ENCODE measurements at places on chromosomes 7 and 10.

DNA sequence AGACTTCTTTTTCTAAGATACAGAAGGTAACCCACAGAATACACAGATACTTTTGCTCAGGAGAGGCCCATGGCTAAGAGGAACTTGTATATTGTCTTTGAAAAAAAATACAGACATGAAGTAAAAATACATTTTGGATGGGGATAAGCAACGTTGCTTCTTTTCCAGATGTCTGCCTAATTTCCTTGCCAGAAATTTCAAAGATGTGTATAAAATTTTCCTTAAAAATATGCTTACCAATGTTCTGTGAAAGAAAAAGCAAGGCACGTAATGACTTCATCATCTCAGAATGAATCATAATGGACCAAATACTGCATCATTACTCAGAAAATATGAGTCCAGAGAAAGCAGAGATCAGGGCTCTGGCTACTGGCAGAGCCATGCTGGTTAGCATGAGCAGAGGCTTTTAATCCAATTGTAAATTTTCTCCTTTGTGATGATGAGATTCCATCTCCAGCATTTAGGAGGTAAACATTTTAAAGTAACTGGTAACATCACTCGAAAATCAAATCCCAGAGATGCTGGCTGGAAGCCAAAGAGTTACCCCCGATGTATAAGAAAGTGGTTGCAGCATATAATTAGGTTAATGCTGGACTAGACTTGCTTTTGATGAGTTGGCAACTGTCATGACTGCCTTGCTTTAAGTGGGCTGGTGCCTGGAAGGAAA, 272.5 kb downstream of the SEMA3A start:
- no peak overlapping the region for H3K27ac ChIP-seq
- no peaks in the 10 kb centered on the region for H3K36me3 ChIP-seq
- no peaks in the 10 kb centered on the region for H3K4me1 ChIP-seq

DNA sequence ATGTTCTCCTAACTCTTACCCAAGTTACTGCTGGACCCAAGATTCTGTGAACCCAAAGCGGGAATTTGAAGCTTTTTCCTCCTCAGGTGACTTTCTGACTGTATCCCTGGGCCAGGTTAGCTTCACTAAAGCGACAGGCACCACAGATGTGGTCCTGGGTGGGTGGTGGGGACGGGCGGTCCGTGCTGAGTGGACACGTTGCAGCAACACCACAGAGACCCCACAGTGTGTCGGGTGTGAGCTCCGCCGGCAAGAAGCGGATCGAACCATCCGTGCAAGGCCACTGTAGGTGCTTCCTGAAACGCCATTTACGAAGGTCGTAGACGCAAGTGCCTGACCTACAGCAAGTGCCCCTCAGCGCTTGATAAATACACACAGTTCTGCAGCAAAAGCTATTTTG, 325.9 kb downstream of the ADARB2 start:
- no peaks in the 10 kb centered on the region for H3K4me1 ChIP-seq
- H3K27me3 ChIP-seq: peaks cover 3% of the 10 kb centered on the region
- no peak overlapping the region for H3K27ac ChIP-seq
- H3K36me3 ChIP-seq: no peaks in the 10 kb centered on the region
- H3K4me3 ChIP-seq: no peak overlapping the region

- DNase-seq: peak; percentile 73
- H3K4me3 ChIP-seq: no peak overlapping the region
- H3K4me1 ChIP-seq: no peaks in the 10 kb centered on the region
- H3K27ac ChIP-seq: no peak overlapping the region
These were observed 372.6 kb downstream of the LRMDA start for GRCh38 chr10:75803816-75804552.

DNA sequence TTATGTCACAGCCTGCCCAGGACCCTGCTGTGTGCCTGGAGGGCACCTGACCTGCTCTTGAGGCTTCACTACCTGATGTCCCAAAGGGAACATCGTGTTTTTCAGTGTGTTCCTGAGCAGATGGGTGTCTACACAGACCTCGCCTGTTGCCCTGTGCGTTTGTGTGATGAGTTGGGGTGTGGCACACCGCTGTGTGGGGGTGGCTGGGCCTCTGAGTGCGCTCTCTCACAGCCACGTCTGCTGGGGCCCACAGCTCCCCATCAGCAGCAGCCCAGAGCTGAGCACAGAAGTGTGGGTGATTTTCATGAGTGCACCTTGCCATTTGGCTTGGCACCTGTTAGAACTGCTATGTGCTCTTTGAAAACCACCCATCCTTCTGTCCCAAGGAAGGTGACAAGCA, 121.5 kb downstream of the NKX6-2 start:
- peak; percentile 34 for DNase-seq
- no peaks in the 10 kb centered on the region for H3K36me3 ChIP-seq
- H3K4me3 ChIP-seq: no peak overlapping the region
- no peaks in the 10 kb centered on the region for H3K27me3 ChIP-seq
- no peak overlapping the region for H3K27ac ChIP-seq

GRCh38 chr7:25216837-25217236, 11.4 kb downstream of the NPVF start:
- no peaks in the 10 kb centered on the region for H3K27me3 ChIP-seq
- no peak for DNase-seq
- H3K4me1 ChIP-seq: no peaks in the 10 kb centered on the region
- no peak overlapping the region for H3K27ac ChIP-seq

- no peak overlapping the region for H3K4me3 ChIP-seq
- no peaks in the 10 kb centered on the region for H3K4me1 ChIP-seq
- no peaks in the 10 kb centered on the region for H3K27me3 ChIP-seq
- no peaks in the 10 kb centered on the region for H3K36me3 ChIP-seq
- no peak for DNase-seq
These were observed 58.8 kb upstream of the AGMO start for GRCh38 chr7:15620491-15621185.

- peaks cover under 1% of the 10 kb centered on the region for H3K4me1 ChIP-seq
- H3K27ac ChIP-seq: no peak overlapping the region
- peaks cover 30% of the 10 kb centered on the region for H3K27me3 ChIP-seq
- no peaks in the 10 kb centered on the region for H3K36me3 ChIP-seq
These were observed 10.5 kb upstream of the KCP start for GRCh38 chr7:128920913-128921582.

DNA sequence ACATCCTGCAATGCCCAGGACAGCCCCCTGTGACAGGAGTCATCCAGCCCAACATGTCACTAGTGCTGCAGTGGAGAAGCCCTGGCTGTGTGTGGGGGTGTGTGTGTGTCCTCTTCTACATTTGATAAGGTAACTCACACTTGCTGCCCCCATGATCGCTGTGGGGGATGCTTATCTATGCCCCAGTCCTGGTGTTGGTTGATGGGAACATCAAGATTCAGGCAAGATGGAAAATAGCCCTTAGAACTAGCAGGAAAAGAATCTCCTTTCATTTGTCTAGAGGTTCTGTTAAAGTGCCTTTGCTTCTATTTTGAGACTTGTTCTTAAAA, 52.4 kb downstream of the TCF7L2 start:
- no peak overlapping the region for H3K27ac ChIP-seq
- no peak for DNase-seq
- no peaks in the 10 kb centered on the region for H3K27me3 ChIP-seq
- peaks cover 23% of the 10 kb centered on the region for H3K4me1 ChIP-seq
- H3K4me3 ChIP-seq: no peak overlapping the region
- no peaks in the 10 kb centered on the region for H3K36me3 ChIP-seq

DNA sequence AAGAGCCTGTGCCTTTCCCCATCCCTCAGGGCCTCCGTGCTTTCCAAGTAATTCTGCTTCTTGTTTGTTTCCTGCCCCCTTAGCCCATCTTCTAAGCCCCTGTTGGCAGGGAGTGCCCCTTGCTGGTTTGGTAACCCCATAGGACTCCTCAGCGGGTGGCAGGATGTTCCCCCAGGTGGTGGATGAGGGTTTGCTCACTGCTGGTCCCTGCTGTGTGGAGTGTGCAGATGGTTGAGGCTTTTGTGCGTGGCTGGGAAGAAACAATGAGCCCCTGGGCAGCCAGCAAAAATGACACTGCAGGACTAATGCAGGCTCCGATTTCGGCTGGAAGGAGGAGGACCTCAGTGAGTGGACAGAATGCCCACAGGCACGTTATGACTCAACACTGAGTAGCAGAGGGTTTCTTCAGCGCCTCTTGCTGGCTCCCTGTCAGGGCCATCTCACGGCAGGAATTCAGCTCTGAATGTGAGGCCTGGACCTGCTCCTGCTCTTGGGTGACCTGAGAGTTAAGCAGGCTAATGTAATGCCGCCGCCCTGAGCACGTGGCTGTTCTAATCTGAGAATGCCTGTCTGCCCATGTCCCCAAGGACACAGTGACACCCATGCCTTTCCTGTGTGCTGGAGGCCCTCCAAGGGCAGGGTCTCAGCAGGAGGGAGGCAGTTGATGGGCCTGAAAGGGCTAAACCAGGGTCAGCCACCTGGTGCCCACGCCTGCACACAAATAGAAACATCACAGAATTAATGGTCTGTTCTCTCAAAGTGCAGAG, 16.6 kb downstream of the BAG3 start:
- peak overlapping the region; percentile 53 for H3K4me3 ChIP-seq
- peak; percentile 96 for DNase-seq
- no peaks in the 10 kb centered on the region for H3K27me3 ChIP-seq
- peak overlapping the region; percentile 99 for H3K27ac ChIP-seq
- H3K36me3 ChIP-seq: peaks cover 36% of the 10 kb centered on the region

- no peak overlapping the region for H3K27ac ChIP-seq
- no peaks in the 10 kb centered on the region for H3K36me3 ChIP-seq
- H3K4me1 ChIP-seq: no peaks in the 10 kb centered on the region
- DNase-seq: no peak
These were observed 42.0 kb upstream of the SLC13A1 start for GRCh38 chr7:123241809-123242208.

DNA sequence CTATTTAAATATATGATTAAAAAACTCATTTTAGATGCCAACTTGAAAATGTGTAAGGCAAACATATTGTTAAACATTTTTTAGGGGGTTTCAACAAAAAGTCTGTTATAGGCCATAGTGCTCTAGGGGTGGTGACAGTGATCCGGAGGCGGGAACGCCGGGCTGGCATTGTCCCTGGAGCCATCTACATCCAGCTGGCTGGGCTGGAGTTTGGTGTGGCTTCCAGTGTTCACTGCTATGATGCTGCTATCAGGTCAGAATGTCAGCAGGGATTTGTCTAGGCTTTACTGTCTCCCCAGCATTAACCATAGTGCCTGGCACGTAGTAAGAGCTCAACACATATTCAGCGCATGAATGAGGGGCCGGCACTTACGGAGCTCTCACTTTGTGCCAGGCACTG, 1.9 kb upstream of the SLC18A2 start:
- peaks cover 11% of the 10 kb centered on the region for H3K27me3 ChIP-seq
- H3K27ac ChIP-seq: no peak overlapping the region
- no peaks in the 10 kb centered on the region for H3K4me1 ChIP-seq
- DNase-seq: no peak
- H3K4me3 ChIP-seq: no peak overlapping the region

DNA sequence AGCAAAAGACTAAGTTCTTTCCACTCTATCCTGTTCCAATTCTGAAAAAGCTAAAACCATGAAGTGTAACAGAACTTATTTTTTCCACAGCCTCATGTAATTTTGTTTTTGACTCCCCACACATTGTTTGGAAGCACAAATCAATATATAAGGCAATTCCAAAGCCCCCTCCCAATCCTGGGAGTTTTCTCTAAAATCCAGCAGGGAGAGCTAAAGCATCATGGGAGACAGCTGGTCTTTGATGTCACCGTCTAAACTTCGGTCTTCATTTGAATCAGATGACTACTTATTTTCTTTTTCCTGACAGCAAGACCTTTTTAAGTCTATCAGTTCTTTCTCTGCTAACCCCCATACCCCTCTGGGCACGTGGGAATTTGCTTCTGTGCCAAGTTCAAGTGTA, 33.3 kb upstream of the PON1 start:
- H3K27ac ChIP-seq: no peak overlapping the region
- H3K4me3 ChIP-seq: no peak overlapping the region
- H3K36me3 ChIP-seq: no peaks in the 10 kb centered on the region
- H3K27me3 ChIP-seq: no peaks in the 10 kb centered on the region

DNA sequence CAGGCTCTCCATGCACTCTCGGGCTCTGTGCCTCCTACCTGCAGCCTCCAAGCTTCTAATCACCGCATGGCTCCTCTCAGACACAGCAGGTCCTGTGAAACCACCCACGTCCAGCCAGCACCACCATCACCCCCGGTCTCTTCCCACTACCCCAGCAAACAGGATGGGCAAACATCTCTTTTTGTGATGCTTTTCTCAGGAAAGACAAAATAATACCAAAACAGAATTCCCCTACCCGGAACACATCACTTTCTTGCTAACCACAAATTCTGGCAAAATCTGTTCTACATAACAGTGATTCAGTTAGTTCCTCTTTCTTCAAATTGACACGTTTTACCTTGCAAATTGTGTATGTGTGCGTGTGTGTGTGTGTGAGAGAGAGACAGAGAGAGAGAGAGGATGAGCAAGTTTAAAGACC, 6.5 kb downstream of the SNX8 start:
- DNase-seq: no peak
- no peak overlapping the region for H3K4me3 ChIP-seq
- no peaks in the 10 kb centered on the region for H3K27me3 ChIP-seq
- H3K27ac ChIP-seq: no peak overlapping the region

- no peak overlapping the region for H3K27ac ChIP-seq
- no peaks in the 10 kb centered on the region for H3K27me3 ChIP-seq
- no peak overlapping the region for H3K4me3 ChIP-seq
- no peaks in the 10 kb centered on the region for H3K4me1 ChIP-seq
- no peak for DNase-seq
These were observed 16.3 kb upstream of the CHUK start for GRCh38 chr10:100245484-100246220.

- H3K36me3 ChIP-seq: no peaks in the 10 kb centered on the region
- no peak overlapping the region for H3K27ac ChIP-seq
- H3K4me3 ChIP-seq: no peak overlapping the region
These were observed 120.2 kb upstream of the TNS3 start for GRCh38 chr7:47702080-47702479.

- no peaks in the 10 kb centered on the region for H3K27me3 ChIP-seq
- H3K27ac ChIP-seq: no peak overlapping the region
- no peak for DNase-seq
These were observed 1428.0 kb upstream of the LRRTM3 start for GRCh38 chr10:65497837-65498236.

- H3K27me3 ChIP-seq: no peaks in the 10 kb centered on the region
- no peak for DNase-seq
- peaks cover 9% of the 10 kb centered on the region for H3K4me1 ChIP-seq
- H3K36me3 ChIP-seq: no peaks in the 10 kb centered on the region
These were observed 219.0 kb downstream of the PTEN start for GRCh38 chr10:88082391-88082790.

DNA sequence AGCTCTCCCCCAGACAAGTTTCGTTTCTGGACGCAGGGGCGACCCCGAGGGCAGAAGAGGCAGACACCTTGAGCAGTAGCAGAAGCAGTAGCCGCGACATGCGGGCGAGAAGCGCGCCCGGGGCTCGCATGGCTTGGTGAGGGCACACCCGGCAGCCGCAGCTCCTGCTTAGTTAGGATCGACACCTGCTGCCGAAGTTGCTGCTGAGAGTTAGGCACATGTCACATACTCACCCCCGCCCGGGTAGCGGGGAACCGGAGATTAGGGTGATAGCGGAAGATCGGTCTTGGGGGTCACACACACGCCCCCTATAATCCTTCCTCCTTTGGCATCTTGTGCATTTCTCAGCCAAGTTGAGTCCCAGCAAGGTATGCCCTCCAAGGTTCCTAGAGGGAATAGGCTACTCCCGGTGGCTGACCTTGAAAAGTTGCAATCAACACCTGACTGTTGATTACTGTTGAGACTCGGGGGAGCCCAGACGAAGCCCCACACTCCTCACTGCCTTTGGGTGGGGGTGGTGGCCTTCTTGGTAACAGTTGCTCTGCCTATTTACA, 668 bp downstream of the GPR37 start:
- H3K4me1 ChIP-seq: no peaks in the 10 kb centered on the region
- H3K4me3 ChIP-seq: peak overlapping the region; percentile 64
- DNase-seq: peak; percentile 58
- H3K27me3 ChIP-seq: peaks cover 40% of the 10 kb centered on the region

GRCh38 chr10:113445736-113446135, 107.1 kb upstream of the HABP2 start:
- H3K36me3 ChIP-seq: no peaks in the 10 kb centered on the region
- H3K4me3 ChIP-seq: no peak overlapping the region
- DNase-seq: no peak
